ENCODE measurements at places on chromosomes 7 and 10. TPM values are rescaled to one million over a fixed set of nuclear protein-coding genes. Genes with fewer than 3 reads are reported as not detected.

The CPED1 gene
- 47.4 TPM for total RNA-seq

GRCh38 chr10:37739181-37739580, 118.2 kb downstream of the ZNF248 start:
- no peaks in the 10 kb centered on the region for H3K36me3 ChIP-seq
- no peak for DNase-seq
- no peak overlapping the region for H3K27ac ChIP-seq
- H3K4me3 ChIP-seq, result no peak overlapping the region

DNA sequence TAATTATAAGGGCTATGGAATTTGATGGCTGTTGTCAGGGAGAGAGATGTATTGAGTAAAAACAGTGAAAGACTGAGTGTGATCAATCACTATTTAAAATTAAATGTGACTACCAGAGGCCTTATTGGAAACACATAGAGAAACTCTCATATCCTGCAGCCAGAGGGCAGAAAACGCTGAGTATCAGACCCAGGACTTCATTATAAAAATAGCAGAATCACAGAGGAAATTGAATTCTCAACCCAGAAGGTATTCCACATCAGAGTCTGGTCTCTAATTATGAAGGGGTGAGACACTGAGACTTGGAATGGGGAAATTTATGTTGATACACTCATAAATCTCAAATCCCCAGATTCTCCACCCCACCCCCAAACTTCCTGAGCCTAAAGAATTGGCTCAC, 69.5 kb upstream of the IL6 start:
- no peaks in the 10 kb centered on the region for H3K27me3 ChIP-seq
- H3K4me1 ChIP-seq, result no peaks in the 10 kb centered on the region
- no peak for DNase-seq
- no peak overlapping the region for H3K4me3 ChIP-seq

DNA sequence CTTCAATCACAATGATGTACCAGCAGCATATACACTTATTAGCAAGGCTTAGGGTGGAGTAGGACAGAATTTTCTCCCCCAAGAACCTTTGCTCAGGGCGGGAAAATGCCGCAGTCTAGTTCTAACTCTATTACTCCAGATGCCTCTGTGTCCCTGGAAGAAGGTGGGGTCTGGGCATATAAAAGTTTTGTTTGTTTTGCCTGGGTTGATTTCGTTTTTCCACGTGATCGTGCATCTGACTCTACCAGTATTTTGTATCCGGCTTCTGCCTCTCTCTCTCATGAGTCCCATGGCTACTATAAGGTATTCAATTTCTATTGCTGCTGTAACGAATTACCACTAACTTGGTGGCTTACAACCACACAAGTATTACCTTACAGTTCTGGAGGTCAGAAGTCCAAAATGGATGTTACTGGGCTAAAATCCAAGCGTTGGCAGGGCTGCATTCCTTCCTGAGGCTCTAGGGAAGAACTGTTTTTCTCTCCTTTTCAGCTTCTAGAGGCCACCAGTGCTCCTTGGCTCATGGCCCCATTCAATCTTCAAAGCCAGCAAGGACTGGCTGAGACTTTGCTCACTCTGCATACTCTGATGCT, 181.2 kb upstream of the PRSS58 start:
- H3K36me3 ChIP-seq, result no peaks in the 10 kb centered on the region
- H3K4me1 ChIP-seq, result no peaks in the 10 kb centered on the region
- no peak overlapping the region for H3K4me3 ChIP-seq
- DNase-seq, result no peak
- H3K27ac ChIP-seq, result no peak overlapping the region
- H3K27me3 ChIP-seq, result no peaks in the 10 kb centered on the region

The CFTR gene
- total RNA-seq, result 11.6 TPM

DNA sequence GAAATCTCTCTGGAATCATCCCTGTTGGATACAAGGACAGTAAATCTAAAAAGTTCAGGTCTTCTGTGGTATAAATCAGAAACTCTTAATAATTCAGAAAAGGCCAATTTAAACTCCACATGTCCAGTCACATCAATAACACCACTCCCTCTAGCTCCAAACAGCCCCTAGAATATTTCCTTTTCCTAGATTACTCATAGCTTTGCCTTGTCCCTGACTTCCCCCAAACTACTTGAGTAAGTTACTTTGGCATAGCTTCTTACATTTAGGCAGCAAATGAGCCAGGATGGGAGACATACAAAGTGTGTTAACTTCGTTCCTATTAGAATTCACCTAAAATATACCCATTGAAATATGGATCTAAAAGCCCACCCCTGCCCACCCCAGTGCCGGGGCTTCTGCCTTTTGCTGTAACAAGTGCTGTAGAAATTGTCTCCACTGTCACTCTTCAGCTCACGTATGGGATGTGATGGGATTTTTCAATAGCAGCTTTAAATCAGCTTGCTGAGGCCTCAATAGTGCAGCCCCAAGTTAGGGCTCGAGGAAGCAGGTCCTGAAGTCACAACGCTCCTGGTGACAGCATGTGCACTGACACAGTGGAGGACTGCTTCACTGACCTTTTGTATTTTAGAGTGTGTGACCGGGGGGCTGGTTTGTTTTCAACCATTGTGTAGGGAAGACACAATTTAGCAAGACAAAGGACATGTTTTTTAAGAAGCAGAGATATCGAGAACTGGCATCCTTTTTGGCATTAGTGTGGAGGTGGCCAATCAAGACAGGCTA, 218.2 kb upstream of the KMT2E start:
- no peak overlapping the region for H3K27ac ChIP-seq
- no peak overlapping the region for H3K4me3 ChIP-seq
- no peaks in the 10 kb centered on the region for H3K27me3 ChIP-seq
- DNase-seq, result no peak
- no peaks in the 10 kb centered on the region for H3K36me3 ChIP-seq
- no peaks in the 10 kb centered on the region for H3K4me1 ChIP-seq

The MLXIPL gene
- not detected for total RNA-seq

The SPDYE1 gene
- not detected for total RNA-seq

DNA sequence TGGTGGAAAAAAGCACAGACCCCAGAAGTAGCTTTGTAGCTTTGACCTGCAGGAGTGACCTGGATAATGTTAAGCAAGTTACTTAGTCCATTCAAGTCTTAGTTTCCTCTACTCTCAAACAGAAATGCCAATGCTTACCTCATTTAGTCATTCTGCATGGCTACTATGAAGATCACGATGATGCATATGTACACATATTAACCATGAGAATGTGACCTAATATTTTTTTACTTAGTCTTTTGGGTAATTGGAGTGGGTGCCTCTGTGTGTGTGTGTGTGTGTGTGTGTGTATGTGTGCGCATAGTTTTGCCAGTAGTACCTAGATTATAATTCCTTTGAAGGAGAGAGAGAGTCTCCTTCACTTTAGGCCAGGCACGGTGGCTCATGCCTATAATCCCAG, 95.8 kb downstream of the NRP1 start:
- H3K27ac ChIP-seq, result no peak overlapping the region
- peaks cover 9% of the 10 kb centered on the region for H3K4me1 ChIP-seq
- no peaks in the 10 kb centered on the region for H3K27me3 ChIP-seq
- DNase-seq, result no peak
- no peaks in the 10 kb centered on the region for H3K36me3 ChIP-seq
- H3K4me3 ChIP-seq, result no peak overlapping the region

The SORBS1 gene
- total RNA-seq, result 146 TPM

DNA sequence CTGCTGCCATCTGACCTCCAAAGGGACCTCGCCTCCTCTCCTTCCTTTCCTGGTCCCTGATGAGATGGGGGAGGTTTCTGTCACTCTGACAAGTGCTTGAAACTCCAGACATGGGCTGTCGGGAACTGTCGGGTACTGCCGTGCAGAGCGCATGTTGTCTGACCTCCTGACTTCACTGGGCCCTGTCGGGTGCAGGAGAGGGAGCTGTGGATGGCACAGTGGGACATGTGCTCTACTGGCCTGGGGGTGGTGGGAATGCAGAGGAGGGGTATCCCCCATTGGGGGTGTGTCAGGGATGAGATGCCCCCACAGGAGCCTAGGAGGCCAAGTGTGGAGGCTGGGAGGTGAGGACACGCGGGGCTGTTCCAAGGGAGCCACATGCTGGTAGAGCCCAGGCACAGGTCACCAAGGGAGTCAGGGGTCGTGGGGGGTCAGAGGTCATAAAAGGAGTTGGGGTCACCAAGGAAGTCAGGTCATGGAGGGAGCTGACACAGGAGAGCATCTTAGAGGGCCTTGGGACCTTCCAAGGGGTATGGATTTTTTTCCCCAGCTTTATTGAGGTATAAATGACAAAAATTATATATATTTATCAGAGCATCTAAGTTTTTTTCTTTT, 30.9 kb downstream of the TMEM120A start:
- H3K4me1 ChIP-seq, result no peaks in the 10 kb centered on the region
- DNase-seq, result no peak
- H3K27ac ChIP-seq, result peak overlapping the region; percentile 74
- no peak overlapping the region for H3K4me3 ChIP-seq
- H3K36me3 ChIP-seq, result no peaks in the 10 kb centered on the region

DNA sequence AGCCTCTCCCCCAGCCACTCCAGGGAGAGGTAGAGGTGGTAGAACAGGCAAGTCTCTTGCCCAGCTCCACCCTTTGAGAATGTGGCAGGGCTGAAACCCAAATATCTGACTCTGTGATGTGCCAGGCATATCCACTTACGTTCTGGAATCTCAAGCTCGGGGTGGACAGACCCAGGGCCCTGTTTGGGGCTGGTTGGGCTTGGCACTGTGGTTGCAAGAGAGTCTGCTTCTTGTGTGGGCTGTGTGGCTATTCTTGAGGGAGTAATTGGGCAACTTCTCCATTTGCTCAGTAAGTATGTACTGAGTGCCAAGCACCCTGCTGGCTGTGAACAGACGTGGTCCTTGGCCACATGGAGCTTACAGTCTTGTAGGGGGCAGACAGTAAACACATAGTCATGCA, 4.7 kb downstream of the UBTD1 start:
- H3K4me1 ChIP-seq, result no peaks in the 10 kb centered on the region
- H3K27me3 ChIP-seq, result no peaks in the 10 kb centered on the region
- DNase-seq, result no peak

- H3K4me3 ChIP-seq, result peak overlapping the region; percentile 9
- no peaks in the 10 kb centered on the region for H3K27me3 ChIP-seq
- DNase-seq, result peak; percentile 65
- no peak overlapping the region for H3K27ac ChIP-seq
Measured at GRCh38 chr7:67625257-67625737, 628.7 kb downstream of the TYW1 start.

- H3K36me3 ChIP-seq, result no peaks in the 10 kb centered on the region
- no peaks in the 10 kb centered on the region for H3K27me3 ChIP-seq
- no peak overlapping the region for H3K27ac ChIP-seq
- DNase-seq, result no peak
Measured at GRCh38 chr7:116571552-116571951, 46.7 kb downstream of the CAV1 start.

DNA sequence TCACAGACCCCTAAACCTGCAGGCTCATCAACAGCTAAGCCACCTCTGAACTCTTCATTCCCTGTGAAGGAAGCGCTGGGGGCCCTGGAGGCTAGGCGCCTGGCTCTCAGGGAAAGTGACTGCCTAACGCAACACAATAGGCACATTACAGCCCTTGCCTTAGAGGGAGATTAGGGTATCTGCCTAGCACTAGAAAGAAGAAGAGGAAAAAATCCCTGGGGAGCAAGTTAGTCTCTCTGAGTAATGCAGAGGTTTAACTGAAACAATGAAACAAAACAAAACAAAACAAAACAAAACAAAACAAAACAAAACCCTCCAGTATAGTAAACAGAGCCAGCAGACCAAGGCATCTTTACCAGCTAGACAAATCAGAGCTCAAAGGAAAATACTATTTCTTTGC, 2.6 kb downstream of the ZNF777 start:
- DNase-seq, result no peak
- H3K36me3 ChIP-seq, result no peaks in the 10 kb centered on the region
- no peak overlapping the region for H3K27ac ChIP-seq
- no peaks in the 10 kb centered on the region for H3K4me1 ChIP-seq
- no peak overlapping the region for H3K4me3 ChIP-seq

DNA sequence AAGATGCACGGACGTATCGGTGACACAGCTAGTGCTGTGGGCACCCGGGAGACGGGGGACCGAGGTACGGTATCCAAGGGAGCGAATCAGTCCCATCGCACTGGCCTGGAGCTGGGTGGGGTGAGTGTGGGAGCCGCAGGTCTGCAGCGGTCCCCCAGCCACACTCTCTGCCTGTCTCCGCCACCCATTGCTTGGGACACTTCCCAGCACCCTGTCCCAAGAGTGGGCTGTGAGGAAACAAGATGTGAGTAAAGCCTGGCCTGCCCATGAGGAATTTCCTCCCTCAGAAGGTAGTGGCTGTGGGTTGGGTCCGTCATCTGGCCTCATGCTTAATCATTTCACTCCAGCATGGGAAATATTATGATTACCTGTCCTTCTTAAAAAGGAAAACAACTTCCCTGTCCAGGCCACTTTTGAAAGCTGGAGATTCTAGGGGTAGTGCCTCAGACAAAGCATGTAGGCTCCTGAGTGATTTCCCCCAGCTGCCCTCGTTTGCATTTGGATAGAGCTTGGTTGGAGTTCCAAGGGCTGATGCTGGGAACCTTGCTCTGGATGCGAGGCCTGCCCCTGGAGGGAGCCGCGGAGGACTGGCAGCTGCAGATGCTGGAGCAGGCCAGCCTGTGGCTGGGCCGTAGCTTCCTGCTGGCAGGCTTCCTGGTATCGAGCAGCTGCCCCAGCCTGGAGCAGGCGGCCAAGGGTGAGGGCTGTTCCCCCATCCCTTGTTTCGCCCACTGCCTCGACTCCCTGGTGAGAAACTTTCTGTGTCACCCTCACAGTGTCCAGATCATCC, 6.2 kb upstream of the ACTR3C start:
- no peak overlapping the region for H3K27ac ChIP-seq
- no peak for DNase-seq
- no peak overlapping the region for H3K4me3 ChIP-seq
- H3K36me3 ChIP-seq, result no peaks in the 10 kb centered on the region
- no peaks in the 10 kb centered on the region for H3K4me1 ChIP-seq
- no peaks in the 10 kb centered on the region for H3K27me3 ChIP-seq

- no peaks in the 10 kb centered on the region for H3K27me3 ChIP-seq
- peak; percentile 21 for DNase-seq
- no peak overlapping the region for H3K27ac ChIP-seq
Measured at GRCh38 chr10:52308251-52309031, 5.6 kb upstream of the DKK1 start.

DNA sequence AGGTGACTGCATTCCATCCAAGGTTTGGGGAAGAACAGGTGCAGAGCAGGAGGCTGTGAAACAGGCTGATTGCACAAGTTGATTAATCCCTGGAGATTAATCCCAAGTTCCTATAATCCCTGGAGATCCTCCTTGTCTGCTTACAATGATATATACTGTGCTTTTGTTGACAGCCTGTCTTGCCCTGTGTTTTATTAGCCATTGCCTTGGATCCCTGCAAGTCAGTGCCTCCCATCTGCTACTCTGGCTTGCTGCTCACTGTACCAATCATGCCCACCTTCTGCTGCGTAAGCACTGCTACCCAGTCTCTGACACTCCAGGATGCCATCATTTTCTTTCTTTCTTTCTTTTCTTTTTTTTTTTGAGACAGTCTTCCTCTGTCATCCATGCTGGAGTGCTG, 65.4 kb downstream of the ANKRD61 start:
- DNase-seq, result no peak
- H3K4me1 ChIP-seq, result no peaks in the 10 kb centered on the region
- no peak overlapping the region for H3K27ac ChIP-seq
- H3K4me3 ChIP-seq, result no peak overlapping the region
- H3K27me3 ChIP-seq, result no peaks in the 10 kb centered on the region
- H3K36me3 ChIP-seq, result no peaks in the 10 kb centered on the region

Data from uterus (tissue), 4 donors.